ENCODE measurements at places on chromosomes 1 and 21.

DNA sequence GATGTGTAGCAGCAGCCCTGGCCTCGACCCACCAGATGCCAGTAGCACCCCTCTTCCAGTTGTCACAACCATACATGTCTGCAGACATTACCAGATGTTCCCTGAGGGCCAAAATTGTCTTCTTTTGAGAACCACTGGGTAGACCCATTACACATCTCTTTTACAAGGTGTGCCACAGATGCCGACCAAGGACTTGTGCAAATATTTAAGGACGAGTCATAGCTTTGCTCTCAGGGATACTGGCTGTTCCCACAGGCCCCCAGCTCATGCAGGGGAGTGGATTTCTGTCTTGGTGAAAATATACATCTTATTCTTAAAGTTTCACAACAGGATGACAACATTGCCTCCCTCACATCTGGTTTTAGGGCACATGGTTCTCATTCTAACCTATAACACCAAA, 59.4 kb upstream of the ZBTB18 start:
- DNase-seq, result no peak

DNA sequence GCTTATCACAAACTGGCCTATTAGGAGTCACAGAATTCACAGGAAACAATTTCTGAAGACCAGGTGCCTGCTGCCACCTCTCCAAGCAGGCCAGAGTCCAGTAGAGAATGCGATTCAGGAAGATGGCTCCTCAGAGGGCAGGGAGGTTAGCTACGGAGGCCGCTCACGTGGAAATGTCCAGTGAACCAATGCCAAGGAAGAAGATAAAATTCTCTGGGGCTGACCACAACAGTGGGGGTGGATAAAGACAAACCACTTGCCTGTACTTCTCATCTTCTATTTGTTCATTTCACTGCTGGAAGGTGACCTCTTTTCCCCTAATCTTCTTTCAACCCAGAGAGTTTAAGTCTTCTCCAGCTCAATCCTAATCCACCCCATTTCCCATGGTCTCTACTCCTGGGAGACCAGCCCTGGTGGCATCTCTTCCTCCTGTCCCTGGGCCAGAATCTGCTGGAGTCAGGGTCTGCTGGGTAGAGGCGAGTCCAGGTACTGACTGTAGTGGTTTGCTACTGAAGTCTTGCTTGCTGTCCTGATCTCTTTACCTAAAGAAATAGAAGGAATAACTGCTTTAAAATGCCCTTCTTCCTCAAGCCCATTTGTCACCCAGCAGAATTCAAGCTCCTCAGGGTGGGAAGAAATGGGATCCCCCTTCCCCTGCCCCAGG, 3.2 kb downstream of the PSRC1 start:
- no peak for DNase-seq

- no peak for DNase-seq
These were observed 20.5 kb upstream of the KCNE2 start for GRCh38 chr21:34343347-34343746.

- DNase-seq, result no peak
These were observed 19.5 kb downstream of the FAAH start for GRCh38 chr1:46413596-46413985.

DNA sequence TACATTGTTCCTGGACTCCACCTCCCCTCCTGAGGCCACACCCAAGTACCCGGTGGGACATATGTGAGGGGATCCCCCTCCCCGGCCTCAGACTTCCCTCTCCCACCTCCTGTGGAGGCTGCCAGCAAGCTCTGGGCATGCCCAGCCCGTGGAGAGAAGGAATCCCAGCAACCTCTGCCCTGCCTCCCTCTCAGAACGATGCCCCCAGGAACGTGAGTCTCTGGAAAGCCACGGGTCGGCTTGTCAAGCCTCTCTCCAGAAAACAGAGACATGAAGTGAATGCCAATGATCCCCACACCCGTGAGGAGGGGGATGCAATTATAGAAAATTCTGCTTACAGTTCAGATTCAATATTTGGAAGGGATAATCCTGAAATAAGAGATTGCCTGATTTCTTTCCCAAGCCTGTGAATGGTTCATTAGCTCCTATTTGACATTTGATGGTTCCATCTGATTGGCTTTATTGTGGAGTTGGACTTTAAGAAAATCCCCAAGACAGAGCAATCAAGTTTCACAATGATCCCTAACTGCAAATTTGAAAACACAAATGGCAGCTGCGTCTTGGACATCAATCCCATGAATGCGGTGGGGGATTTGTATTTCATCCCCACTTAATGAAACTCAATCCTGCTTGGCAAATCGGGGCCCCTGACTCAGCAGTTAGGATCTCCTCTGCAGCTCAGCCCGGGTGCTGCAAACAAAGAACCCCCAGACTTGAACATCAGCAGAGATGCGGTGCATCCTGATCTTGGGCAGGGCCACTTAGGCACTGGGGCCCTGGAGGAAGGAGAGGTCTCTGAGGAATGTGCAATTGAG, 9.1 kb upstream of the GUCA2B start:
- no peak for DNase-seq

DNA sequence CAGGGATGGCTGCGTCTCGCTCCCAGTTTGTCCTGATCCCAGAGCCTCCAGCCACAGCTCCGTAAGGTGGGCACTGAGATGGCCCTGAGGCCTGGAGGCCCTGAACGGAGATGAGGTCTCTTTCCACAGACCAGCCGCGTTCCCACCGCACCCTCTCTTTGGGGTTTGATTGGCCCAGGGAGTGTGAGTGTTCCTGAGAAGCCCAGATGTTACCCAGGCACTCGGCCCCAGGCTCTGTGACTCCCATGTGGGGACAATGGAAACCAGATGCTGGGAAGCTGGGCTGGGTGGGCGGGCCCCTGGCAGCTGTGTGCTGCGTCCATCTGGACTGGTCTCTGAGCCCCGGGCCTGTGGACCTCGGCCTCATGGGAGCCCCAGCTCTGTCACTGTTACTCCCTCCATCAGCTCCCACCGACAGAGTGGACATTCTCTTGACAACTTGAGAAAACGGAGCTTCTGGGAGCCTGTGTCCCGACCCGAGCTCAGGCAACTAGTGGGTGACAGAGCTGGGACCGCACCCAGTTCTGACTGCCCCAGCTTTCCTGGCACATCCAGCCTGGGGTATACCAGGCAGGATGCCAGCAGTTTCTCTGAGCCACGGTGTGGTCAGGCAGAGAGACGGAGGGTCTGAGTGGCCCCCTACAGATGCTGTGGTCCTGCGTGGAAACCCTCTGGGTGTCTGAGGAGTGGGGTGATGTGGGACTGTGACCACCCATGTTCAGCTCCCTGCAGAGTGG, 9.8 kb upstream of the COL6A1 start:
- no peak for DNase-seq

DNA sequence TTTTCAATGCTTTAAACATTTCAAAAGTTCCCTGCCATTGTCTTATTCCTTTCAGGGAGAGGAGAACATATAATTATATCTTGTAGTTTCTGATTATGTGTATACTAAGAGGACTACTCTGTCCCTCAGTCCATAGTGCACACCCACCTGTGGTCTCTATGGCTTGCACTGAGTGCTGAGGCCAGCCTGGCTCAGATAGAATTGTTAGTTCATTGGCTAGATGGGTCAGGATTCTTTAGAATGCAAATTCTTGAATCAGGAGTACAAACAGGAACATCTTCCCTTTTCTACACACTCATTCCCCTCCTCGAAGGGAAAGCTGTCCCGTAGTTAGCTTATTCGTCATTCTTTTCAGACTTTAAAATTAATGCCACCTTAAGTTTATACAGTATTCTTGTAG, 8.2 kb downstream of the BACH1 start:
- DNase-seq, result no peak
